KBM-7 (cell line): ENCODE measurements at places on chromosomes 11 and 22.

DNA sequence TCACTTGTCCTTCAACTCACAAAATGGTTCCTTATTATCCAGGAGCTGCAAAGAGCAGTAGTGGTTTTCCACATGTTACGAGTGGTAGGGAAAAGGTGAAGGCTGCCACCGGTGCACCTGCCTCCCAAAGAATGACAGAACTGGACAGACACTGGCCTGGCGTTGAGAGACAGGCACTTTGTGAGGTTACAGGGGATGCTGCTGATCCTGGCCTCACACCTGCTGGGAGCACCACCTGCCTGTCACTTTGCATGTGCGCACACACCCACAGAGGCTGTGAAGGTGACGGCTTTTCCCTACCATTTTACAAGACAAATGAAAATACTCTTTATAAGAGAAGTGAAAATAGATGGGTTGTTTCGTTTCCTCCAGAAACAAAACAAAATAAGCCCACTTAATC is 175.3 kb upstream of the B3GAT1 start:
- DNase-seq = no peak

GRCh38 chr11:5992604-5993251 is 5.9 kb upstream of the OR52L1 start:
- peak; percentile 37 for DNase-seq

GRCh38 chr11:81331611-81332235 is 1401.9 kb downstream of the FAM181B start:
- DNase-seq = no peak

DNA sequence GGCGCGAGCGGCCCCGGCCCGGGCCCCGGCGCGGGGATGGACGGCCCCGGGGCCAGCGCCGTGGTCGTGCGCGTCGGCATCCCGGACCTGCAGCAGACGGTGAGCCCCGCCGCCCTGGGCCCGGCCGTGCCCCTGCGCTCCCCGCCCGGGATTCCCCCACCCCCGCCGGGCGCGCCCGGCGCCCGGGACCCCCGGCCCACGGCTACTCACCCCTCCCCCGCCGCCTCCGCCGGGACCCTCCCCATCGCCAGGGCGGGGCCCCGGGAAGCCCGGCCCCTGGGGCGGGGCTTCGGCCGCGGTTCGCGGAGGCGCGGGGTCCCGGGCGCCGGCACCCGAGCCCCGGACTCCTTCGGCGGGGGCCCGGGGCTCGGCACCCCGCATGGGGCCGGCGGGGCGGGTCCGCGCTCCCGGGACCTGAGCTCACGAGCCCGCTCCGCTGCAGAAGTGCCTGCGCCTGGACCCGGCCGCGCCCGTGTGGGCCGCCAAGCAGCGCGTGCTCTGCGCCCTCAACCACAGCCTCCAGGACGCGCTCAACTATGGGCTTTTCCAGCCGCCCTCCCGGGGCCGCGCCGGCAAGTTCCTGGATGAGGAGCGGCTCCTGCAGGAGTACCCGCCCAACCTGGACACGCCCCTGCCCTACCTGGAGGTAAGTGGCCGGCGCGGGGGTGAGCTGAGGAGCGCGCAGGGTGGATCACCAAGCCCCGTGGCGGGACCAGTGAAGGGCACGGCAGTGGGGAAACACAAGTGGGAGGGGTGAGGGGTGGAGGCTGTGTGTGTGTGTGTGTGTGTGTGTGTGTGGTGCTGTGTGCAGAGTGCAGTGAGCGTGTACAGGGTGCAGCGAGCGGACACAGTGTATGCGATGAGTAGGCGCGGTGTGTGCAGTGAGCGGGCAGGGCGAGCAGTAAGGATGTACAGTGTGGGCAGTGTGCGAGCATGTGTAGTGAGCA is 2.3 kb downstream of the SHANK3 start:
- DNase-seq = peak; percentile 59

DNA sequence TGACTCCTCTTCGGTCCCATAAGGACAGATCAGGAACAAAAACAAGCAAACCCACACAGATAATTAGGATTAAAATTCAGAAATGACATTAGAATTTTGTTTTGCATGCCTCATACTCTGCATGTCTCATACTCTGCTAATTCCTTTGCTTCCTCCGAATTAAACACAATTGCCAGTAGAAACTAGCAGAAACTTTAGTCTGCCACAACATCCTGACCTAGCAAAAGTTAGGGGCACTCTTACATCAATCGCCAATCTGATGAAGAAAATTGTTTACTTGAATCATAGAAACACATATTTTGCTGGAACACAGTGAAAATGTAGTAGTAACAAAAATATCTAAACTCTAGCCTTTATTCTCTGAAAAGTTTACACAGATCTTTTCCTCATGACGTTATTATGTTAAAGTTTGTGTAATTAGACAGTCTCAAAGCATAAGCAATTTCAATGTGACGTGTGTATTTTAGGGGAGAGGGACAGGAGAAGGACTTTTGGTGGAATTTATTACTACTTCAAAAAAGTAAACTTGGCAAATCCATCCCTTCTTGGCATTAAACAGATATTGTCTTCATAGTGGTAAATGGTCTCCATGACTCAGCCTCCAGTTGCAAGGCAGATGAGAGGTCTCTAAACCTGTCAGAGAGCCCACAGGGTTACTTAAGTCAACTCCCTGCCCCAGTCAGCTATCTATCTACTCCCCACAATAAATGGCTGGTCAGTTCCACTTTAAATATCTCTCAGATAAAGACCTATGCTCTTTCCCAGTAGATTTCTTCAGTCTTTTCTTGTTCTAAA is 249.8 kb upstream of the UBASH3B start:
- no peak for DNase-seq

GRCh38 chr11:65047581-65048422 is 6.8 kb downstream of the SAC3D1 start:
- DNase-seq = no peak

GRCh38 chr11:44774731-44775130 is 48.0 kb downstream of the TSPAN18 start:
- DNase-seq = no peak

GRCh38 chr11:29208117-29208516 is 808.7 kb downstream of the KCNA4 start:
- DNase-seq = no peak

DNA sequence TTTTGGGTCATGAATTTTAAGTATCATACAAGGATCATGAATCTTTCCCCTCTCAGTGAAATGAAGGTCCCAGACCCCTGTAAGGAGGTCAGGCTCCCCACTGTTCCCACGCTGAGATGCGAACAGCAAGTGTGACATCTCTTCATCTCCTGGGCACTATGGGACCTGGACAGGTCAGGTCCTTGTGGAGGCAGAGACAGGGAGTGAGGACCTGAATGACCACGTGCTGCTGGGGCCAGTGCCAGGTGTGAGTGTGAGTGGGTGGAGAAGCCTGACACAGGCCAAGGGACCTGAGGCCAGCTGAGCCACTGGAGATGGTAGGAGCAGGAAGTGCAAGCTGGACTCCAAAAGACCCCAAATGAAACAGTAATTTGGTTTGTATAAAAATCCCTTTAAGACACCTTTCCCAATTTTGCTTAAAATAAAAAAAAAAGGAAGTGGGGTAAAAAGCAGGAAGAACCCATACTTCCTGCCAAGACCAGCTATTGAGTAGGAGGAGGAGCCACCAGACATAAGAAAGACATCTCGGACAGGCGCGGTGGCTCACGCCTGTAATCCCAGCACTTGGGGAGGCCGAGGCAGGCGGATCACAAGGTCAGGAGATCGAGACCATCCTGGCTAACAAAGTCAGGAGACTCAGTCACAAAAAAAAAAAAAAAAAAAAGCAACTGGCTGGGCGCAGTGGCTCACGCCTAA is 35.4 kb upstream of the SERPIND1 start:
- DNase-seq = peak; percentile 71

DNA sequence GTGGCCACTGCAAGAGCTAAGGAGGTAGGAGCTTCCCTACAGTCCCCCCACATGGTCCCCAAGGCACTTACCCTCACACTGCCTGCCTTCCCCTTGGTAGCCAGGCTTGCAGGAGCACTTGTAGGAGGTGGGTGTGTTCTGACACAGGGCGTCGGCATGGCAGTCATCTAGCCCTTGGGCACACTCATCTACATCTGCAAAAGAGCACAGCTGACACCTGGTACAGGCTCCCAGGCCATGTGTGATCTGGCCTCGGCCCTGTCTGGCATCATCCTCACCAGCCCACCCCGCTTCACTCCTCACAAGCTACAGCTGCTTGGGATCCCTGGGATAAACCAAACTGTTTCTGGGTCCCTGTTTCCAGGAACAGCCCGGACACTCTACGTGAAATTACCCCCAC is 1.8 kb downstream of the SCUBE2 start:
- no peak for DNase-seq

GRCh38 chr11:46342239-46342638 is 5.0 kb upstream of the DGKZ start:
- DNase-seq = peak; percentile 85

- no peak for DNase-seq
Measured at GRCh38 chr11:78081583-78081982, 1.9 kb upstream of the NDUFC2 start.

GRCh38 chr11:15936011-15936410 is 420.3 kb downstream of the SOX6 start:
- DNase-seq = no peak

DNA sequence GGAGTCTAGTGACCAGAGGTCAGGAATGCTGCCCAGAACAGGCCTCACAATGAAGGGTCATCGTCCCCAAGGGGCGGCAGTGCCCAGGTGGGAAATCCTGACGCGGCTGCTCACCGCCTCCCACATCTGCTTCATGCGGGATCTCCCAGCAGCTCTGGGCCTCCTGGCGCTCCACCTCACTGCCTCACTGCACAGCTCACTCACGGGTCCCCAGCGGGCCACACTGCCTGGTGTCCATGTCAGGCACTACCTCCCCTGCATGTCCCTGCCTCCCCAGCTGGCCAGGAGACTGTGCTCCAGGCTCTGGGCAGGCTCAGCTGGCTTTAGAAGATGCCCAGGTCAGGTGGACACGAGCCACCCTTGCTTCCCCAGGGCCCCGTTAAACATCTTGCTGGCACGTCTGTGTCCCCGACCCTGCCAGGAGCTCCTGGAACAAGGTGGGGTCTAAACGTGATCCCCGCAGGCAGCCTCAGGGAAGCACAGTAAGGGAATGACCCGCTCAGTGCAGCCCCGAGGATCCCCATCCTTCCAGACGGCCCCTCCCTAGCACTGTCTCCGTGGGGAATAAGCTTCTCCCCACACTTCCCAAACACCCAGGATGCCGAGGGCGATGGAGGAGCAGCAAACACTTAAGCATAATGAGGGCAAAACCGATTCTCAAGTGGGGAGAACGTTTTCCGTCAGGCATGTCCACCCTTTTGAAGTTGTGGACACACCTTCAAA is 93.2 kb downstream of the TRMU start:
- no peak for DNase-seq

GRCh38 chr22:47621253-47621652 is 858.8 kb downstream of the TBC1D22A start:
- DNase-seq = no peak

GRCh38 chr11:10487002-10487647 is 32.1 kb downstream of the AMPD3 start:
- DNase-seq = no peak

DNA sequence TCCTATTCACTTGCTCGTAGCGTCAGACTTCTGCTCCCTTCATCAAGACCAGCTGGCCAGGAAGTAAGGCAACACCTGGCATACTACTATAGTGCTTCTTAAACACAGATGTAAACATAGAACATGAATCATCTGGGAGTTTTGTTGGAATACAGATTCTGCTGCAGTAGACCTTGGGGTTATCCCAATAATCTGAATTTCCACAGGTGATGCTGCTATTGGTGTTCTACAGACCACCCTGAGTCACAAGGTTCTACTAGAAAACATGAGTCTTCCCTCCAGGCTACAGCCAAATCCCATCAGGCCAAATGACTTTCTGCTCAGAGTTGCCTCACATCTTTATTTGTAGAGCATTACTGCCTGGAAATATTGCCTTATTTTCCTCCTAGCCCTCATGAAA is 175.2 kb downstream of the NELL1 start:
- DNase-seq = no peak

- no peak for DNase-seq
Measured at GRCh38 chr11:63608353-63609345, 5.6 kb downstream of the PLAAT3 start.

- DNase-seq = no peak
Measured at GRCh38 chr11:120280600-120281051, 40.7 kb downstream of the POU2F3 start.

GRCh38 chr11:11856638-11857037 is 14.9 kb downstream of the USP47 start:
- DNase-seq = peak; percentile 41

GRCh38 chr11:108694846-108695245 is 30.0 kb downstream of the DDX10 start:
- no peak for DNase-seq

DNA sequence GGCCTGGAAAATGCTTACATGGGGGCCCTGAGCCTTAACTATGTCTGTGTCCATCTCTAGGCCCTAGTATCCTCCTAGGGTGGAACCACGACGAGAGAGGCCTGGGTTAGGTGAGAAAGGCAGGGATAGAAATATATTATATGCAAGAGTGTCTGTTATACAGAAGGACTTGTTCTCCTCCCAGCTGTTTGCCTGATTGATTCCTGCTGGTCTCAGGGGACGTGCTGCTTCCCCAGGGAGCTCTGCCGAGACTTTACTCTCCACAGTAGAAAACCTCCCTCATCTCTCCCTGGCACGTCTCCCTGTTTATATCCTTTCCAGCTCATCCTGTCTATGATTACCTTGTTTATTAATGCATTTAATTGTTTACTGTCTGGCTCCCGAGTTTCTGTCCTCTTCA is 132.6 kb downstream of the MIAT start:
- no peak for DNase-seq

DNA sequence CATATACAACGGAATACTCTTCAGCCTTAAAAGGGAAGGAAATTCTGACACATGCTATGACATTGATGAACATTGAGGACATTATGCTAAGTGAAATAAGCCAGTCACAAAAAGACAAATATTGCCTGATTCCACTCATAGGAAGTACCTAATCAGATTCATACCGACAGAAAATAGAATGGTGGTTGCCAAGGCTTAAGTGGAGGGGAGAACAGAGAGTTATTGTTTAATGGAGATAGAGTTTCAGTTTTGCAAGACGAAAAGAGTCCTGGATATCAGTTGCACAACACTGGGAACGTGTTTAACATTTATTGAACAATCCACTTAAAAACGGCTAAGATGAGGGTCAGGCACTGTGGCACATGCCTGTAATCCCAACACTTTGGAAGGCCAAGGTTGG is 45.6 kb upstream of the HIPK3 start:
- no peak for DNase-seq

DNA sequence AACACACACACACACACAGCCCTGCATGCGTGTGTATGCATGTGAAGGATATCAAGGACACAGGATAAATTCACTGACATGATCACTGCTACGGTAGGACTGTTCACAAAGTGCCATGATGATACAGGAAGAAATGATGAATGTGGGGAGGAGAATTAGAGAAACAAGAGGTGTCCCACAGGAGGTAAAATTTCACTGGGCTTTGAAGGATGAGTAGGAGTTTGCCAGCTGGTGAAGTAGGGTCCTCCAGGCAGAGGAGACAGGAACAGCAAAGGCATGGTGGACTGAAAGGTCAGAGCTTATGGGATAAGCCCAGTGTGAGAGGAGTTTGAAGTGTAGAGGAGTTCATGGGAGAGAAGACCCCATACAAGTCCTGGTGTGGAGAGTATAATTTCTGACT is 18.6 kb downstream of the NECTIN1 start:
- no peak for DNase-seq
